Activated effector memory CD4-positive, alpha-beta T cell treated with anti-CD3 and anti-CD28 coated beads, Interleukin-2, amount 50 U/mL, for 16 hours (primary cell): ENCODE measurements at places on chromosomes 3 and 15.

GRCh38 chr15:69154078-69154477, 6.4 kb upstream of the GLCE start:
- no peak for DNase-seq

DNA sequence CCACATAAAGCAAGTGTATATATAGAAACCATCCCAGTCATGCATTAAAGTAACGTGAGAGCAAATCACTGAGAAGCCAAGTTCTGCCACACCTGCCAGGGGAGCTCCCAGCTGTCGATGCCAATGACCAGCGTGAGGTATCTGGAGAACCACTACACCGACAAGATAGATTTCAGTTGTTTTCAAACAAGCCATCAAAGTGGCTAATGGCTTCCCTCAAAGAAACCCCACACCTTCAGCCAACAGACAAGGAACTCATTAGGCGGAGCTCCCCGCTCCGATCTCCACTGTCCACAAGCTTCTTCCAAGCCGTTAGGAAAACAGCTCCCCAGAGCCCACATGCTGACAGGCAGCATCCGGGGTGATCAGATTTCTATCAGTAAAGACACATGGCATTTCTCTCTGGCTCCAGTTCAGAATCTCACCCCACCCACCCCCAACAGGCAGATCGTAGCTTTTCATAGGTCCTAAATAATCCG, 54.2 kb upstream of the SPATA12 start:
- DNase-seq = no peak

DNA sequence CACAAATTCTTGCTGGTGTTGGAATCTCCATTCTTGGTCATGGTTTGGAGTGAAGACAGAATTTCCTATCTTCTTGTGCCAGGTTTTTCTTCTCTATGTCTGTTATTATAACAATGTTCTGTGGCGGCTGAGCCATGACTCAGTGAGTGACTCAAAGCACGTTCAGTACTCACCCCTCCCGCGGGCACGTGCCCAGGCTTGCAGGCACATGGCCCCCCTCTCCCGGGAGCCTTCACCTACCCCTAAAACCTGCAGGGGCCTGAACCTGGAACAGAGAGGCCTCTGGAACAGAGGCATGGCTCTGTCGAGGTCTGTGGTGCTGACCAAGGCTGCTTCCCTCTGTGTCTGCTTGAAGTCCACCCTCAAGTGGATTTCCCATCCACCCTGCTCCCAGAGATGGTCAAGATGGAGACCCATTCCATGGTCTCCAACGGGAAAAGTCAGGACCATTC, 27.6 kb downstream of the PLXNB1 start:
- DNase-seq = peak; percentile 39

DNA sequence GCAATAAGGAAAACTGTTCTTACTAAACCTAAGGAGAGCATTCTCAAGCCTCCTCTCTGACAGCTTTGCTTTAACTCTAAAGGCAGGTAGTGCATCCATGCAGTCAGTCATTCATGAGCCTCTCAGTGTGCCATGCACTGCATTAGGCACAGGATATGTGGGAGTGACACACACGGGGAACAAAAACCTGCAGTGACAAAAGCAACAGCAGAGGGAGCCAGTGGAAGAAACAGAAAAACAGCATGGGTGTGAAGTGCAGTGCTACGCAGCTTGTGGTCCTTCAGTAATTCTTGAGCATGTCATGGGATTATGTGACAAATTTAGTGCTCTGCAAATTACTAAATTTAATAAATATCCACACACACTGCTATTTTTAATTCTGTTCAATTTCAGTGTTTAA, 230.7 kb downstream of the BBX start:
- no peak for DNase-seq

DNA sequence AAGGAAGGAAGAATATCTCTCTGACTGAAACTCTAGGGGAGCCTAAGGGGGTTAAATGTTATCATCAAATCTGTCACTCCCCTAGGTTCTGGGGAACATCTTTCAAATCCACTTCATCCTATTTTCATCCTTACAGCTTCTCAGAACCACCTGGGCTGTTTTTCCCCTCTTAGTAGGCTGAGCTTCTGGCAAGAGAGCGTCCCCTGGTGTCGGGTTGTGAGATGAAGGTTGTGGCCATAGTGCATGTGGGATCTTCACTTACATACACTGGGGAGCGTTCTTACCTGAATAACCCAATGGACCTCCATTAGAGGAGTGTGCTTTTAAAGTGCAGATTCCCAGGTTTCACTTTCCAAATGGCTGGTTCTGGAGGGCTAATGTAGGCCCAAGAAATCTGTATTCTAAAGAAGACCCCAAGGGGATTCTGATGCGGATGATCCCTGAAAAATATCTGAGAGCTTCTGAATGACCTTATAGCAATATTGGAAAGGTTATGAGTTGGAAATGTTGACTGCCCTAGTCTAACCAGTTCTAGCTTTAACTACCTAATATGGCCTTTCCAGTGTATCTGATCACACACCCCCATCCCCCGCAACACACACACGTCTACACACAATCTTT, 663.7 kb downstream of the AGBL1 start:
- peak; percentile 82 for DNase-seq

GRCh38 chr3:59935025-59935424, 885.2 kb upstream of the CFAP20DC start:
- DNase-seq = no peak

DNA sequence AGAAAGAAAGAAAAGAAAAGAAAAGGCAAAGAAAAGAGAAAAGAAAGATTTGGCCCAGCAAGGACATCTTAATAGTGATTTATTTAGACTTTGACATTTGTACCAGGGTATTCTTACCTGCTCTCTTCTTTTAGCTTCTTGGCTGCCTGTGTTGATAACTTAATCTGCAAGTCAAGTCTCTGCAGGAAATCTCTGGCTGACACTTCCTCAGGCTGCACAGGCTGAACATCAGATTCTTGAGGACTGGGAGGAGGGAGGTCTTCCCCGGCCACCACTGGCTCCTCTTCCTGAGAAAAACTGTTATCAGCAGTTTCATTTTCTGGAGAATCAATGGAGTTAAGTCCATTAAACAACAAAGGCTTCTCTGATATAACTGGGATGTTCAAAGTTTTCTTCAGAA, 12.8 kb downstream of the LYSMD2 start:
- DNase-seq = no peak

- DNase-seq = no peak
Observed at GRCh38 chr15:58003810-58004209, 61.7 kb downstream of the ALDH1A2 start.

GRCh38 chr15:54514601-54515000, 536.4 kb downstream of the UNC13C start:
- no peak for DNase-seq

DNA sequence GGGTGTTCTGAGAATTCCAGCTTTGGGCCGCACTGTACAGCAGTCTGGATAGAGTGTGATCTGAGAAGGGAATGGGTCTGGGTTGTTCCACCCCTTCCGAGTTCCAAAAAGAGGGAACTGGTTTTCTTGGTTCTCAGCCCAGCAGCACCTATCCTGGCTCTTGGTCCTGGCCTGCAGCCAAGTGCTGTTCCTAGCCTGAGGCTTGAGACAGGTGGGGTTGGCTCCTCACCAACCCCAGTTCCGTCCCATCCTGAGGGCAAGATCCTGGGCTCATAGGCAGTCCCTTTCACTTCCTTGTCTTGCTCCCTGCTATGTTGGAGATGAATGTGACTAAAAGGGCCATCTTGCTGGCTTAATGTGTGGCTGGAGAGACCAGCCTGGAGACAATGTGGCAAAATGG, 15.2 kb downstream of the IVD start:
- no peak for DNase-seq

GRCh38 chr3:34258271-34258998, 460.0 kb downstream of the PDCD6IP start:
- no peak for DNase-seq

GRCh38 chr3:76147846-76148245, 362.5 kb upstream of the ZNF717 start:
- DNase-seq = no peak

DNA sequence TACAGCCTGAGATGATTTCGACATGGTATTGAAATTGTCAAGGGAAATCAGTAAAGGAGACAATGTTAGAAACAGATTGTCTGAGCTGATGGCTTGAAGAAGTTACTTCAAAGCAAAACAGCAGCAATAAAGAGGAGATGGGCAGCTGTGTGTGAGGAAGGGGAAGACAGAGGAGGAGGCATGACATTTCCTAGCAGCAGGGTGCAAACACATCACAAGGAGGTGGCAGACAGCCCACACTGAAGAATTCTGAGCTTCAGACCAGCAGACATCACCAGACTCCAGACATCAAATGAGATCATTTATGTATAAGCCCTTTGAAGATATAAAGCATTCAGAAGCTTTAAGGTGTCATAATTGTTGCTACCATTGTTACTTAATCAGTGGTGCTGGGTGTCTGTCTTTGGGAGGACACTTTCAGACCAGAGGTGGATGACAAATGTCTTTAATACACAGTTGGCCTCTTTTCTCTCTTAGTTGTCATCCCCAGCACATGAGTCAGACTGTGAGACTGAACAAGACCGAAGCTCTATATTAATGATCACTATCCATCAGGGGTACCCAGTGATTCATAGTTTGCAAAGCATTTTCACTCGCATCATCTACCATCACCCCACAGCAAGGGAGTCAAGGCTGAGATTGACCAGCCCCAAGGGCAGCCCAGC, 203.9 kb downstream of the MINAR1 start:
- no peak for DNase-seq

- DNase-seq = no peak
Observed at GRCh38 chr15:59189241-59189640, 17.4 kb upstream of the LDHAL6B start.

DNA sequence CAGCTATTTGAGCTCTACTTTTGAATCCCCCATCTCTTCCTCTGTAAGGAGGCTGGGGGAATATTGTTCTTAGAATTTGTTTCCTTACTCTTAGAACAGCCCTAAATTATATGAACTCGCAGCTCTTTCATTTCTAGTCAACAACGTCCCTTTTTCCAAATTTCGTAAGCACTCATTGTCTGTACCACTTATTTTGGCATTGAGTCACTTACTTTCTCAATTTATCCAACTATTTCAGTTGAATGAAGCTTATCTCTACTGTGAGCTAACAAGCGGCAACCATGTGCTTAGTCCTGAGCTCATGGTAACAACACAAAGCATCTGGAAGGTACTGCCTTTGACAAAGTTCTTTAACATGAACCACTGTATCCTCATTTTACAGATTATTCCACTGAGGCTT, 191.1 kb downstream of the GREM1 start:
- DNase-seq = no peak

GRCh38 chr3:178107804-178108203, 428.4 kb upstream of the KCNMB2 start:
- DNase-seq = no peak

DNA sequence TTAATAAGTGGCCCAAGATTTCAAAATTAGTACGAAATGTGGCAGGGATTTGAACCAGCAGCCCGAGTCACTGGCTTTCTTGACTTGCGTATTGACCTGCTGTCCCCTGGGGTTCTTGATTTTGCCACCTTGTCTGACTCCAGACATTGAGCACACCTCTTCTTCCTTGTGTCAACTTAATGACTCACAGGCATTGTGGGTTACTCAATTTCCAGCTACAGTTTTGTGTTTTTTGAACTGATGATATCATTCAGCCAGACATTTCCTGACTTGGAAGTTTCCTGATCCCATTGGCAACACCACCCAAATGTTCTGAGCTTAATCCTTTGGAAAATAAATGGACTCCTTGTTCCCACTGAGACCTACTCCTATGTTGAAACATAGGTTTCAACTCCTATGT, 64.2 kb downstream of the MOBP start:
- DNase-seq = no peak

DNA sequence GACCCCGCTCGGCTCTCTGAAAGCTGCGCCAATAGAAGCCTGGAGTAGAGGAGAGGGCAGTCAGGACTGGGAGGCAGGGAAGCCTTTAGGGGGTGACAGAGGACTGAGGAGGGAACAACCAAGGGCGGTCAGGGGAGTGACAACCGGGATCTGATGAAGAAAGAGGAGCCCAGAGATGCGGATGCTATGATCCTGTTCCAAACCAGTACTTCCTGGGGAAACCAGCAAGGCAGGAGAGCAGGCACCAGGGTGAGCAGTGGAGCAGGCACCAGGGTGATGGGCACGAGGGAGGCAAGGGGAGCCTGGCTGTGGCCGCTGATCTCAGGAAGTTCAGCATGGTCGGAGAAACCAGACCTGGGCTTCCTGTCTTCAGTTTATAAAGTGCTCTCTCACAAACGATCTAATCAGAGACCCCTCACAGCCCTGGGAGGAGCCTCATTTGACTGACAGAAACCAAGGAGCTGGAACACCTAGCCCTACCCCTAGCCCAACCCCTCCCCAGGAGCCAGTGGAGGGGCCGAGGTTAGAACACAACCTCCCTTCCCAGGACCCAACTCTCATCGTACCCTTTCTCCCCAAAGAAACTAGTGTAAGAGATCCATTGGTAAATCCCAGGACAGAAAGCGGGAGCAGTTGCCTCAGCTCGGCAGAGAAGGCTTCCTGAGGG, 34.9 kb downstream of the CCDC33 start:
- no peak for DNase-seq

DNA sequence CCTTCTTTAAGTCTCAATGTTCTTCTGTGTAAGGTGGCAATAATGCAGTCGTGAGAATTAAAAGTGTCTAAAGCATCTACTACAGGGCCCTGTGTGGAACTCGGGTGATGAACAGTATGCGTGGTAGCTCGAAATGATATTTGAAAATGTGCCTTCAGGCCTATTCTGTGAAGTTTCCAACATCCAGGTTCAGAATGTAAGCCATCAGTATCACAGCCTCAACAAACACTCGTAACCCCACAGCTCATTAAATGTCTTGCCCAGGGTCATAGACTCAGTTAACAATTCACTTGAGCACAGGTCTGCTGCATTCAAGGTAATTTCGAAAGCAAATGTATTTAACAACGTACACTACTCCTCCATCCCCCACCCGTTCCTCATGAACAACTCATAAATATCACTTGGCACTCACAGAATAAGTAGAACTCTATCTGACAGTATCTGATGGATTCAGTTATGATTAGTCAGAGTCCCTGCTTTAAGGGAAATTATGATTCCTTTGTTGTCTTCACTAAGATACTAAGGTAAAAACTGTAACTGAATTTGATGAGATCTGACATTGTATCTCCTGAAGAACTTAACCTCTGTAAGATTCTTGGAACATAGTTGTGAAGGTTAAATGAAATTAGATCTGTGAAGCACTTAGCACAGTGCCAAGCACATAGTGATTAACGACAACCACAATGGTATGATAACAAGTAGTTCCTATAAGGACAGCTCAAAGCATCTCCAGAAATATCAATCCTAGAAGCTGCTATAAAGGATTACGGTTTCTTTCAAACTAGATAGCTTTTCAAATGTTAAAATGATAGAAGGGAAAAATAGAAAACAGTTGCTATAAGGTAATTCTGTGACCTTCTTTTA, 642.3 kb downstream of the TBL1XR1 start:
- DNase-seq = no peak

DNA sequence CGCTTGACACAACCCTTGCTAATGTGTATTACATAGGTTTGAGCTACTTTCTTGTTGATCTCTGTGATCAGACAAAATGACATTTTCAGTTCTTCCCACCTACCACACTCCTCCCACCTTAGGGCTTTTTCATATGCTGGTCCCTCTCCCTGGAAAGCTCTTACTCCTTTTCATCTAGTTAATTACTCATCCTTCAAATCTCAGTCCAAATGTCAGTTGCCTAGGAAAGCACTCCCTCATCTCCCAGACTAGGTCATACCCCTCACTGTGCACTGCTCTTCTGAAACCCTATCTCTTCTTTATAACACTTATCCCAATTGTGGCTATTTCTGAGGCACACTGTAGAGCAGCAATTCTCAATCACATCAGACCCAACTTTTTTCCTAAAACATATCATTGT, 7.3 kb downstream of the ZNF106 start:
- no peak for DNase-seq
